Stimulated activated CD4-positive, alpha-beta T cell treated with anti-CD3 and anti-CD28 coated beads, Interleukin-15, amount 100 ng/mL, for 1 hour (primary cell): ENCODE measurements at places on chromosomes 1 and 21.

GRCh38 chr1:36515315-36516138, 32.8 kb upstream of the CSF3R start:
- DNase-seq = no peak

GRCh38 chr21:42578034-42578433, 64.4 kb downstream of the SLC37A1 start:
- no peak for DNase-seq

- DNase-seq = no peak
Measured at GRCh38 chr1:218488986-218489385, 143.8 kb downstream of the TGFB2 start.

GRCh38 chr1:46077644-46078043, 54.8 kb downstream of the PIK3R3 start:
- no peak for DNase-seq

DNA sequence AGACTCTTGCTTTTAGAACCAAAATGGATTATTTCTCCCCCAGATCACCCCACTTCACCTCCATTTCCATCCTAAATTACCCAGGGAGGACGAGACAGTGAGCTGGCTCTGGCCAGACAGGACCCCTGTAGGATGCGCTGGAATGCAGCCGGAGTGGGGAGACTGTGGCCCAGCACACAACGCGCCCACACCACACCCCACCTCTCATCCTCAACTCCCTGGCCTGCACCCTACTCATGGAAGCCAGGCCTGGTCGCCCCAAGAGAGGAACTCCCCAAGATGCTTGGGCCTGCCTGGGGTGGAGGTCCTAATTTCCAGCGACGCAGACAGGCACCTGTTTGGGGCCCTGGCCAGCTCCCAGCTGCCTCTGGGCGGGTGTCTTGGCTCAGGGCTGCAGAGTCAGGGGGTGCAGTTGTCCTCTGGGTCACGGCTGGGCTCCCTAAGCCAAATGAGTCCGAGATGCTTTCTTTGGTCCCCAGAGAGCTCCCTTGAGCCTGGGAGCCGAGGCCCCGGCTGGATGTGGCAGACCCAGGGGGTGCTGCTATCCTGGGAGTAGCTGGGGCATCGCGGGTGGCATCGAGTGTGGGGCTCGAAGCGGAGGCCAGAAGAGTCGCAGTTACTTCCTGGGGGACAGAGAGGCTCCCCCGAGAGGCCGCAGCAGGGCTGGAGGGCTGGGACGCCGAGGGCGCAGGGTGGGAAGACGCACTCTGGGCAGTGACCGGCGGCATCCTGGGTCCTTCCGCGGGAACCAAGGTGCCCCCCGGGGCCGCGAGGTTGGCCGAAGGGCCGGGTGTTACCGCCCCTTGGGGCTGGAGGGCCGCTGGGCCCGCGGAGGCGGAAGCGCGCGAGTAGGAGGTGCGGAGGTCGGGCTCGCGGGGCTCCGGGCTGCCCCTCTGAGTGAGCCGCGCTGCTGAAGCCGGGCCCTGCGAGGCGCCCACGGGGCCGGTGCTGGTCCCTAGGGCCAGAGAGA, 10.4 kb downstream of the CLEC20A start:
- DNase-seq = no peak

- DNase-seq = no peak
Measured at GRCh38 chr1:60872426-60873054, 209.8 kb upstream of the NFIA start.

- DNase-seq = no peak
Measured at GRCh38 chr1:70204600-70204999, 779 bp downstream of the LRRC40 start.

DNA sequence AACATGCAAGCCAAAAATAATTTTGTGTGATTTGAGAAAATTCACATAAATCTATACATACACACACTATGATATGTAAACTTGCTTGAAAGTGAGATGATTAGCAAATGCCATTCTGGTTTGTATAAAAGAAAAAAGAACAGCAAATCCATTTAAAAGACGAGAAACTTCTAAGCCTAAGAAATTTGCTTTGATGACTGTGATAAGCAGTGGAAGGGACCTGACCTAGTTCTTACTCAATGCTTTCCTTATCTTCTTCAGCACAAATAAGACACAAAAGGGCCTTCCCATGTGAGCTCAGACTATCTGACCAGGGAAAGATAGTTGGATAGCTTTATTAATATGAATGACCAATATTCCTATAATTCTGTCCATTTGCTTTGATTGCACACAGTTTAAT, 25.3 kb upstream of the NMNAT2 start:
- DNase-seq = no peak

GRCh38 chr1:21084111-21084810, 92.4 kb downstream of the EIF4G3 start:
- DNase-seq = no peak
